Stimulated activated naive B cell treated with anti-CD40 and anti-IgM and Interleukin-4, amounts not matched to agents 10 μg/mL and 1 μg/mL and 100 μg/mL, for 72 hours (primary cell): ENCODE measurements at places on chromosomes 6 and 20.

GRCh38 chr6:14715076-14715475 lies 530.8 kb upstream of the JARID2 start:
- no peak for DNase-seq

GRCh38 chr6:82534876-82535275 lies 171.3 kb downstream of the TPBG start:
- DNase-seq = no peak

DNA sequence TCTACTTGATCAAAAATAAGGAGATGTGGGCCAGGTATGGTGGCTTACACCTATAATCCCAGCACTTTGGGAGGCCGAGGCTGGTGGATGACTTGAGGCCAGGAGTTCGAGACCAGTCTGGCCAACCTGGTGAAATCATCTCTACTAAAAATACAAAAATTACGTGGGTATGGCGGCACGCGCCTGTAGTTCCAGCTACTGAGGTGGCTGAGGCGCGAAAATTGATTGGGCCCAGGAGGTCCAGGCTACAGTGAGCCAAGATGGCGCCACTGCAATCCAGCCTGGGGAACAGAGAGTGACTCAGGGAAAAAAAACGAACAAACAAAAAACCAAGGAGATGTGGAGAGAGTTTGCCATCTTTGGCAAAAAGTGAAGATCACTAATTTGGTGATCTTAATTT lies 65.3 kb downstream of the BMP2 start:
- no peak for DNase-seq

DNA sequence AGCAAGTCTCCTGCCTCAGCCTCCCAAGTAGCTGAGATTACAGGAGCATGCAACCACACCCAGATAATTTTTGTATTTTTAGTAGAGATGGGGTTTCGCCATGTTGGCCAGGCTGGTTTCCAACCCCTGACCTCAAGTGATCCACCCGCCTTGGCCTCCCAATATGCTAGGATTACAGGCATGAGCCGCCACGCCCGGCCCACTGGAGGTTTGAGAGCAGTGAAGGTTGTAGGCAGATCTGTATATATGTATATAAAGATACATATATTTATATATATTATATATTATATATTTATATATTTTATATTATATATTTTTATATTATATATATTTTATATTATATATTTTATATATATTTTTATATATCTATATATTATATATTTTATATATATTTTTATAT lies 38.2 kb upstream of the TTPAL start:
- DNase-seq = no peak
